ENCODE measurements at places on chromosomes 2 and 18.

DNA sequence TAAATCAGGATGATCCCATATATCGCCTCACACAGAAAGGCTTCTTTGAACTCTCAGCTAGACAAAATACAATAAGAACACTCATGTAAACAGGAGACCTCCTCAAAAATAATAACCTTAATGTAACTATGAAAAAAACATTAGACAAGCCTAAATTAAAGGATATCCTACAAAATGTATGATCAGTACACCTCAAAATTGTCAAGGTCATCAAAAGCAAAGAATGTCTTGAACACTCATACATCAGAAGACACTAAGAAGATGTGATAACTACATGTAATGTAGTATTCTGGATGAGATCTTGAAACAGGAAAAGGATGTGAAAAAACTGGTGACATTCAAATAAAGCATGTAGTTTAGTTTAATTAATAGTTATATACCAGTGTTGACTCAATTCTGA is 616.8 kb upstream of the ZEB2 start:
- DNase-seq, result no peak

DNA sequence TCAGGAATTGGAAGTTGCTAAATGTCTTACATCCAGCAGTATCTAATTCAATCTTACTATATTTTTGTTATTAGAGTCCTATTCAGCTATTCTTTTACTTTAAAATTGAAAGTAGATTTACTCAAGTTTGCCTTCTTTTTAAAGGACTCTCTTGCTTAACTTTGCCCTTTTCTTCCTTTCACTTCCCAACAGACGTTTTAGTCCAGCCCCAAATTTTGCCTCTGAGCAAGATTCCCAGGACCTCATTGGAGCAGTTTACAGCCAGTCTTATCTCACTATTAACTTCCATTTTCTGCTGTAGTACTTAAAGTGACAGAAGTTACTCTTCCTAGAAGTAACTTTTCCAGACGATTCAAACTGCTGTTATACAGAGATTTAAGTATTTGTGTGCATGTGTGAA is 1.7 kb upstream of the PRKD3 start:
- DNase-seq, result no peak

GRCh38 chr18:58492891-58493469 is 135.9 kb downstream of the ALPK2 start:
- no peak for DNase-seq

DNA sequence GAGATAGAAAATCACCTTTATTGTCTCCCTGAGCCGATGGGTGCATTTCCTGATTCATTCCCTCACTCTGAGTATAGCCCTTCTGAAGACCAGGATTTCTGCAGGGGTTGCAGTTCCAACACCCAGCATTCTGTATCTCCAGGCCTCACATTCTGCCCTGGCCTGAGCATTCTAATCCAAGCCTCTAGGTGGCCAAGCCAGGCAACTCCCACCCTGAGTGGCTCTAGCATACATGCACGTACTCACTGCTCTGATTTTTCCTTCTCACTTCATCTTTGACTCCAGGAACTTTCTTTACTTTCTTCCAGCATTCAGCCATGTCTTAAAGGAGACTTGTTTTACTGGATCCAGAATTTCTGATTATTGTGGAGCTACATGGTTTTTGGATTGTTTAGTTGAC is 100.7 kb upstream of the STK39 start:
- DNase-seq, result peak; percentile 17

GRCh38 chr2:2321200-2321540 is 9.9 kb downstream of the MYT1L start:
- peak; percentile 60 for DNase-seq

Data from NCI-H748 treated with DMSO at 0.1 percent for 48 hours (cell line).